Hematopoietic multipotent progenitor cell treated with erythropoietin and hydrocortisone succinate and interleukin-3 and kit ligand, for 6 days (in vitro differentiated cells): ENCODE measurements at places on chromosomes 6 and 20.

DNA sequence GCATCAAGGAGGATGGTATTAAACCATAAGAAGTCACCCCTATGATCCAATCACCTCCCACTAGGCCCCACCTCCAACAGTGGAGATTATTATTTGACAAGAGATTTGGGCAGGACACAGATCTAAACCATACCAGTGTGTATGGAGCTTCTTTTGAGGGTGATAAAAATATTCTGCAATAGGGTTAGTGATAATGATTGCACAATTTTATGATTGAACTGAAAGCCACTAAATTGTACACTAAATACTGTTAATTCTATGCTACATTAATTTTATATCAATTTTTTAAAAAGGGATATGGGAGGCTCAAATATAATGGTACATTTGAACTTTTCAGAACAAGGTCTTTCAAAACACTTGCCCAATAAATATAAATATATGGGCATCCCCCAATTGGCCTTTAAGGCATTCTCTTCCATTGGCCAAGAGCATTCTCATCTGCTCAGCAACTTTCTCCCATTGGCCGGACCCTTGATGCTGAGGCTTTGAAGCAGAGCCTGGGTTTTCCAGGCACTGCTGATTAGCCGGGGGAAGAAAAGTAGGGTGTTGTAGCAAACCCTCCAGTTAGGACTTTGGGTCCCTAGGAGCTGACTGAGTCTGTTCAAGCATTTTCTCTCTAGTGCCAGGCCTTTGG, 209.9 kb downstream of the LRFN2 start:
- DNase-seq = no peak

GRCh38 chr6:54981647-54982046, 135.1 kb downstream of the FAM83B start:
- no peak for DNase-seq

DNA sequence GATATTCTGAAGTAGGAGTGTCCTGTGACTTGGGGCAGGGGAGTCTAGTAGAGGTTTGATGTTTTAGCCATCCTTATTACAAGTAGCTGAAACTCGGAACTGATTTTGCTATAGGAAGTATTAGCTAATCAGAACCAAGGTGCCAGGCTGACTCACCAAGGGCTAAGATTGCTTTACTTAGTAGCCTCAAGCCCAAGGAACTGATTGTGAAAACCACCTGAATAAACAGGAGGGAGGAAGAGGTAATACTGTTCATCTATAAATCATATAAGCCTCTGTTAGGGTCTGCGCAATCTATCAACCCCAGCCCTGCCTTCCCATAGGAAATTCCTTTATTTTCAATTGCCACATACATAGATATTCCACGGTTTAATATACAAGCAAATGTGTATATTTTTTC, 54.4 kb downstream of the GNAS start:
- no peak for DNase-seq

GRCh38 chr6:27694547-27694874, 217.7 kb downstream of the OR2B2 start:
- no peak for DNase-seq

- DNase-seq = no peak
Measured at GRCh38 chr20:58646257-58646656, 4.8 kb upstream of the STX16 start.

- DNase-seq = no peak
Measured at GRCh38 chr6:159817951-159818739, 18.1 kb downstream of the PNLDC1 start.

GRCh38 chr6:131368198-131368911, 204.7 kb upstream of the ARG1 start:
- DNase-seq = peak; percentile 25

DNA sequence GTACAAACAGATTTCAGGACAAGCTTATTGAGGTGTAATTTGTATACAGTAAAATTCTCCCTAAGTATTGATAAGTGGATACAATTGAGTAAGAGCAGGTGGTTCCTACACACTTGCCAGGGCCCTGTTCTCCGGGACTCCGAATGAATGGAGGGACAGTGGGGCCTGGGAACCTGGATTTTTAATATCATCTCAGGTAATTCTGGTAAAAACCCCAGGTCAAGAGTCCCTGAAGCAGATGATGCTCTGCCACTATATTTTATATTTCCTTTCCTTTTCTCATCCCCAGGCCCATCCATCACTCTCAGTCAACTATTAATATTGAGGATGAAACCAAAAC, 104.9 kb downstream of the FYN start:
- no peak for DNase-seq

DNA sequence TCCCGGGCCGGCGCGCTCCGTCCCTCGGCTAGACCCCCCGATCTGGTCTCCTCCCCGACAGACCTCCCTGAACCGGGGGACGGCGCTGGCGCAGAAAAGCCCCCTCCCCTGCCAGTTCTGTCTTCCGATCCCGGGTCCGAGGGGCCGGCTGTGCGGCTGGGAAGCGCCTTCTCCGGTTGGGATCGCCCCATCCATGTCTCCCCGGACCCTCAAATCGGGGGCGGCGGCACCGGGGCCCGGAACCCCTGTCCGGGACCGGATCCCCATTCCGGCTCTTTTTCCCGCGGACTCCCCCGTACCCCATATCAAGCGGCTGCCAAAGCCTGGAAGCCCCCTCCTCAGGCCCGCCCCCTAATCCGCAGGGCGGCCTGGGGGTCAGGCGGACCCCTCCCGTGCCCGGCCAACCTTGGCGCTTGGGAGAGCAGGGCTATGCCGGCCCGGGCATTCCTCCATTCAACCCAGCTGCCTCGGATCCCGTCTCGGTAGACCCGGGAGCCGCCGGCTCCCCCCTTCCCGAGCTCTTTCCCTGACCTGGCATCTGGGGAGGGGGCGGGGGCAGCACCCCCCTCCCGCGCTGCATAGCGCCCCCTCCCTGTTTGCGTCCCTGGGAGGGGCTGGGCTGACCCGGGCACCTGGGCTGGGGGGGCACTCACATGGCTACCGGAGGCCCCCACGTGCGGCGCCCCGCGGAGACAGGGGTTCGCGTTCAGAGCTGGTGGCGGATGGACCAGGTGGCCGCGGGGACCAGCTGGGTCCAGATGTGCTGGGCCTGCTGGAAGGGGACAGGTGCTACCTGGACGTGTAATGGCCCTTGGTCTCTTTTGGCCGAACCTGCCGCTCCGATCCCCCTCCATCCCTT, 643 bp downstream of the DLGAP4 start:
- no peak for DNase-seq

GRCh38 chr6:129440691-129441090, 269.3 kb downstream of the ARHGAP18 start:
- peak; percentile 10 for DNase-seq
